ENCODE measurements at places on chromosomes 16 and 17. TPM values are rescaled to one million over a fixed set of nuclear protein-coding genes. Genes with fewer than 3 reads are reported as not detected.

The KRTAP3-1 gene
- not detected for total RNA-seq

The KRT33A gene
- not detected for total RNA-seq

The TMEM94 gene
- 38.0 TPM for total RNA-seq

The CCL4 gene
- total RNA-seq, result 0.36 TPM

The QPRT gene
- 18.0 TPM for total RNA-seq

The PIPOX gene
- 1.8 TPM for total RNA-seq

The GPR179 gene
- total RNA-seq, result not detected

Measured in osteoblast (primary cell).